Muscle of leg (tissue), 16 donors: ENCODE measurements at places on chromosomes 12 and 14. TPM values are rescaled to one million over a fixed set of nuclear protein-coding genes. Genes with fewer than 3 reads are reported as not detected.
A peak's percentile ranks its signal among the peaks of the same experiment; 100 is the strongest.

GRCh38 chr12:86193931-86194330, 62.3 kb downstream of the MGAT4C start:
- no peak for DNase-seq

- DNase-seq = peak; percentile 22
Observed at GRCh38 chr14:67653651-67654280, 20.7 kb downstream of the VTI1B start.

DNA sequence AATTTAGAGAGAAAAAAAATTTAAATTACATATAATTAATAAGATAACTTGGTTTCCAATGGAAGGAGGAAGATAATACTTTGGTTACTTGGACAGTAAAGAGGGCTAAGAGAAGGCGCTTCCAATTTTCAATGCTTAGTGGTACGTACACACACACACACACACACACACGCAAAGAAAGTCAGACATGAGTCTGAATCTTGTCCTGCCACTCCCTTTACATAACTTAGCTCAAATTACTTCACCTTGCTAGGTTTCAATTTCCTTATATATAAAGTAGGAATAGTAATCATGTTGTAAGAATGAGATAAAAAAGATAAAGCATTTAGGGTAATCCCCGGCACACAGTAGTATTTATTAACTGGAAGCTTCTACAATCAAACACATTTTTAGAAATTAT, 39.7 kb upstream of the VCPKMT start:
- no peak for DNase-seq

DNA sequence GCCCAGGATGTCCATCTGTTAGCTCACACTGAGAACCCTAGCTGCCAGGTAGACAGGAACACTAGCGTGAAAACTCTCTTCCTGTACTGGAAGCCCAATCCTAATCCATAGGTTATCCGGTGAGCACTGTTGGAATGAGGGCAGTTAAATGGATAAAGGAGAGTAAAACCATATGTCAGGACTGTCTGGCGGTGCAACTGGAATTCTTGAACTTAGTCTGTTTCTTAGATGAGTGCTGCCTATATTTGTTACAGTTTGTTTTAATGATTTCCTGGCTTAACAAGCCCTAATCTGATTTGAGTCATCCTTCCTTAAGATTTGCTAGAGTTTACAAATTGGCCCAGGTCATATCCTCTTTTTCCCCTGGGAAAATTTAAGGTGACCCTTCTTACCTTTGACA, 104.7 kb downstream of the ANO4 start:
- no peak for DNase-seq

DNA sequence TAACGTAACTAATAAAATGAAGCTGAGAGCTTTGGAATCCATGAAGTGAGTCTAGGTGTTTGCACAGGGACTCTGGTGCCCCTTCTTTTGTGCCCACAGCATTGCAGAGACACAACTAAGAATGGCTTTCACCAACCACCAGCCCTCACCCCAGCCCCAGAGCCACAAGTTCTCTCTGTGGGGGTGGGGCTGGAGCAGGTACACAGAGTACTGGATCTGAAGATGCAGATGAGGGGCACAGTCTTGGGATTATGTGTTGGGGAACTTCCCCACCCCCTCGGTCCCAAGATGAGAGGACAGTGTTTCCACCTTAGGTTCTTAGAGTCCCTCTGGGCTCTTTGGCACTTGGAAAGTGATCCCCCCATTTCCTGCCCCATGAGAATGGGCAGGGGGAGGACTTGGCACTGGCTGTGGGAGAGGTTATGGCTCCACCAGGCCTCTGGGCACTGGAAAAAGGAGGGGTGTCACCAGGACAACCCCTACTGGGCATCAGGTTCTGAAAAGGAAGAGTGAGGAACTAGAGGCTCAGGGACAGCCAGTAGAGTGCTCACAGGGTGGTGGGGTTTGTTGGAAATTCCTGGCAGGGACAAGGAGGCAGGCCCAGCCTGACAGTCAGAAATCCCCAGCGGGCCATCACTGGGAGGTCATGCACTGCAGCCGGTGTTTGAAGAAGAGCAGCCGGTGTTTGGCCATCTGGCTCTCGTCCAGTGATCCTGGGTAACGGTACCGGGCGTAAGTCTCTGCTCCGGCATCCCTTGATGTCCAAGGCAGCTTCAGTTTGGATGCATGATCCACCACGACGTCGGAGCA, 6.7 kb downstream of the B4GALNT1 start:
- DNase-seq = peak; percentile 29

DNA sequence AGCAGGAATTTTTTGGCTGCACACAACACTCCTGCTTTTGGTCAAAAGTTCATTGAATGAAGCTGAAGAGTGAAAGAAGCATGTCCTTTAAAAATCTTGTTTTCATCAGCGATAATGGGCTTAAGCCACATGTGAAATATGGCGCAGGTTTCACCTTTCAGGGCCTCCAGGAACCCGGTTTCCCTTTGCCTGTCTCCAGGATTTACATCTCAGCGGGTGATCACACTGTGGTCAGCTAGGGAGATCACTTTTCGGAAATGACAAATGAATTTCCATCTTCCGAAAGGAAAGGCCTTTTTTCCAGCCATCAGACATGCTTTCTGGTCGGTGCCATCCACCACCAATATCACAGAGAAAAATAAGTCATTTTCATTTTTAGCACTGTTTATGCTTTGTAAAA, 727.1 kb upstream of the TBX3 start:
- no peak for DNase-seq

DNA sequence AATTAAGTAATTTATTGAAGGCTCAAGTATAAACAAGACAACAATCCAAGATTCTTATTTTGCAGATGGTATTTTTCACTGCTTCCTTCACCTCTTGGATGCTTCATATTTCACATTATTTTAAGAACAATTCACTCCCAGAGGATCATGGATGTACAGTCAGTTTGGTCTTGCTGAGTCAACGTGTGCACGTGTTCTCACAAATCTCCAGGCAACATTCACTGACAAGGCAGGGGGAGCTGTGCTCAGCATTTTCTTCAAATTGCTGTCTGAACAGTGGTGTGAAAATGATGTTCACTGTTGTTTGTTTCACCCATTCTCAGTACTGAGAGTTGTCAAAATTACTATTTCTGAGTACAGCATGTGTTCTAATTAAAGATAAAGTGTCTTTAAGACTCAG, 118.3 kb upstream of the SLC38A4 start:
- DNase-seq = peak; percentile 80

GRCh38 chr14:72094844-72095582, 162.8 kb downstream of the RGS6 start:
- no peak for DNase-seq

GRCh38 chr12:90366286-90366685, 588.7 kb downstream of the CCER1 start:
- no peak for DNase-seq

DNA sequence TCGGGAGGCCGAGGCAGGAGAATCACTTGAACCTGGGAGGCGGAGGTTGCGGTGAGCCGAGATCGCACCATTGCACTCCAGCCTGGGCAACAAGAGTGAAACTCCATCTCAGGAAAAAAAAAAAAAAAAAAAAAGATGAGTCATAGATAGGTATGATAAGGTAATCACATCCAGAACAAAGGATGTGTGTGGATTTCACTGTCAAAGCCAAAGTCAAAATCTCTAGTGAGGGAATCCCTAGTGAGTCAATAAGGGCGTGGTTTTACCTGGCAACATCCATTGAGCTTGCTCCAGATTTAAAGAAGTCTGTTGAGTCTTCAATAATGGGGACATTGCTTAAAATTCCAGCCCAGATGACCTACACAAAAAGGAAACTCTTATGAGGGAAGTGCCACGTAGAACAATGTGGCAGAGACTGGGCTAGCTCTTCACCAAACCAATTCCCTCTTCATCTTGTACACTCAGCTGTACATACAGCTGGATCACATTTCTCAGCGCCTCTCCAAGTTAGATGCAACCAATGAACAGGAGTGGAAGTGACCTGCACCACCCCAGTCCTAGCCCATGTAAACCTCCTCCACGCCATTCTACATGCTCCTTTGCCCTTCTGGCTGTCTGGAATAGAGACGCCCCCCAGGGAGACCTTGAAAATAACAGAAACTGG, 23.4 kb downstream of the ALDH1L2 start:
- no peak for DNase-seq

- DNase-seq = no peak
Observed at GRCh38 chr12:24177889-24178288, 228.4 kb upstream of the SOX5 start.

- DNase-seq = no peak
Observed at GRCh38 chr14:66752109-66752508, 244.2 kb downstream of the GPHN start.

DNA sequence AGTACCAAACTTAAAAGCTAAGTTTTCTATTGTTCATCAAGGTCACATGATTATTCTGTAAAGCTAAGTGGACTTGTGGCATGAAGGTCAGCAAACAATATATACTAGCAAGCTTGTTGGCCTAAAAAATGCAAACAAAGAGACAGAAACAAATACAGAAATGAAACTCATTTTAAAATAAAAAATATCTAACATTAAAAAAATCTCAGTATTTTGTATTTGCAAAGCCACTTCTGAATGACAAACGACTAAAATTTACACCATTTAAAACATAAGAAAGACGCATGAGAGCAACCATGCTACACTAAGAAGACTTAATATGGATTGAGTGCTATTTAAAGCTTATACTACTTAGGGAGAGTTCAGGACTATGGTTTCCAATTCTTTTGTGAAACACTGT, 72.8 kb upstream of the BBS10 start:
- no peak for DNase-seq

DNA sequence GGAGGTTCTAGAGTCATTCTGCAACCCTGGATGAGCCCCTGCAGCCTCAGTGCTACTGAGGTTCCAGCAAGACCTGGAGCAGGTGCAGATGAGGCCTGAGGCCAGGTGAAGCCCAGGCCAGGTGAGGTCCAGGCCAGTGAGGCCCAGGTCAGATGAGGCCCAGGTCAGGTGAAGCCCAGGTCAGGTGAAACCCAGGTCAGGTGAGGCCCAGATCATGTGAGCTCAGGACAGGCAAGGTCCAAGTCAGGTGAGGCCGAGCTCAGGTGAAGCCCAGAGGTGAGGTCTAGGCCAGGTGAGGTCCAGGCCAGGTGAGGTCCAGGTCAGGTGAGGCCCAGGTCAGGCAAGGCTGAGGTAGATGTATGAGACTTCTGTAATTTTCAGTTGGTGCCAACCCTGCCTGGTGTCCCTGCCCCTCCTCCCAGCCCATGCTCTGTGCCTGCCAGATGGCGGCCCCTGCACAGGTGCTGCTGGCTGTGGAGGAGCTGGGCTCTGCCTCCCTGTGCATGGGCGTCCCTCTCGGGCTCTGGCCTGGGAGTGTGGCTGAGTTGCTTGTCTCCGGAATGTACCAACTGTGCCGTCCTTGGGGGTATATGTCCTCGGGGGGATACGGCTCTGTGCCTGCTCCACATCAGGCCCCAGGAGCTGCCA, 388.5 kb downstream of the TMEM121 start:
- DNase-seq = no peak

- DNase-seq = no peak
Observed at GRCh38 chr12:88577537-88577936, 2.7 kb downstream of the KITLG start.

DNA sequence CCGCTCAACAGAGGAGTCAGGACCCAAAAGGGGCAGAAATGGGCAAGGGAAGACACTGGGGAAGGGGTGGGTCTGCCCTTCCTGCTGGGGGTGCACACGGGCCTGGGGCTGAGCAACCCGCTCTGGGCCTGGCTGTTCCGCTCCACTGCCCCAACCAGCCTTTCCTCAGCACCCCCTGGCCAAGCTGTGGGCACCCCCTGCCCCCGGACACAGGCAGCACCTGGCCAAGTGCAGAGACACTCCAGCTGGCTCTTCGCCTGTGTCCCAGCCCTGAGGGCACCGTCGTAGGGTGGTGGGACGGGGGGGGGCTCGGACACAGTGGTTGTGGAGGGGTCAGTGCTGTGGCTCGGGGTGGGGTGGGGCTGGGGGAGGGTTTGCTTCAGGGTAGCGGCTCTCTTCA, 10.3 kb downstream of the PACS2 start:
- DNase-seq = no peak

DNA sequence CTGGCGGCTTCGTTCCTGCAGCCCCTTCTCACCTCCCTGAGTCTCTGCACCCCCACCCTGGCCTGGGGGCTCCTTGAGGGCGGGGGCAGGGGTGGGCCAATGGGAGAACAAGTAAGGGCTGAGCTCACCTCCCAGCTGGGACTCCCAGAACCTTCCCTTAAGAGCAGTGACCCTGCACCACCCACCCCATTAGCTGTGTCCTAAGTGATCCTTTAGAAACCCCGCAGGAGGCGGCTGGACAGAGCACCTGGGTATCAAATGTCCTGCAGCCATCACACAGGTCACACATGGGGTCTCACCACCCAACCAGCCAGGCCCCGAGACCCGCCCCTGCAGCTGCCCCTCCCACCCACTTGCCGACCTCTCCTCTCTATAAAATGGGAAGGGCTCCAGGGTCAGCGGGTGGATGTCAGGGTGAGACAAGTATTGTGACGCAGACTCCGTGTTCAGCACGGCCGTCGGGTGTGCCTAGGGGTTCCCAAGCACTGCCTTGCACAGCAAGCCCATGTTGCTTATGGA, 151.2 kb upstream of the C14orf180 start:
- no peak for DNase-seq

DNA sequence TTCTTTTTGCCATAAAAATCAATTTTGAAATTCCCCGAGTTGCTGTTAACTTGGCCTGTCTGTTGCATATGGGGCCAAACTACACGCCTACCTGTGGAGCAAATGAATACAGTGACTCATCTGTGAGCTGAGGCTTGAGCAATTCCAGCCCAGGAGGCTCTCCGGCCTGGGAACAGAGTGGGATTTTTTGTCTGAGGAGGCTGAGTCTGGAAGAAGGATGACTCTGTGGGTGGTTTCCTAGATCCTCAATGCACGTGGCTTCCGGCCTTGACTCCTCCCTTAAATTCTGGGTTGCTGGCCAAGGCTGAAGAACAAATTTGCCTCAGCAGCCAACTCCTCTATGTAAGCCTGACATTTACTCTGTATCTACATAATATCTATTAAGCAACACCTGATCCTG, 124.1 kb downstream of the SSPN start:
- DNase-seq = peak; percentile 95

DNA sequence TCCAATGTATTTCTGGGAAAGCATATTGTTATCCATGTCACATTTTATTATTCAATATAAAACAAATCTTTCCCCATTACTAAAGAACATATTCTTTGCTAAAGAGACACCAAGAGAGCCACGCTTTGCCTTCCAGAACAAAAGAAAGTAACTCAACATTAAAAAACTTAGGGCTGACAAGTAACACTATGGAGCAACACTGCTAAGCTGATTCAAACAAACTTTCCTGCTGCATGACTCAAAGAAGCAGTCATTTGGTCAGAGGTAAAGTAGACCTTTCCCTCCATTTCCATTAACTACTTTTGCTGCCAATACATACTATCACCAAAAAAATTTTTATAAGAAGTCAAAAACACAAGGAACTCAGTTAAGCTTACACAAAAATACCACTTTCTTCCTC, 83.0 kb downstream of the DENND5B start:
- DNase-seq = no peak

GRCh38 chr12:50562520-50563433, 58.0 kb downstream of the DIP2B start:
- no peak for DNase-seq

SLC5A8 gene
- 0.04 TPM for total RNA-seq

RAB2B gene
- total RNA-seq = 20.0 TPM

ALKBH1 gene
- total RNA-seq = 11.4 TPM

SLC7A7 gene
- total RNA-seq = 15.8 TPM

SERPINA12 gene
- not detected for total RNA-seq

C2CD5 gene
- 23.3 TPM for total RNA-seq

SERPINA10 gene
- not detected for total RNA-seq
